ENCODE measurements at places on chromosomes 5 and 9.

- DNase-seq, result no peak
Measured at GRCh38 chr5:71872311-71872864, 153.3 kb downstream of the CARTPT start.

DNA sequence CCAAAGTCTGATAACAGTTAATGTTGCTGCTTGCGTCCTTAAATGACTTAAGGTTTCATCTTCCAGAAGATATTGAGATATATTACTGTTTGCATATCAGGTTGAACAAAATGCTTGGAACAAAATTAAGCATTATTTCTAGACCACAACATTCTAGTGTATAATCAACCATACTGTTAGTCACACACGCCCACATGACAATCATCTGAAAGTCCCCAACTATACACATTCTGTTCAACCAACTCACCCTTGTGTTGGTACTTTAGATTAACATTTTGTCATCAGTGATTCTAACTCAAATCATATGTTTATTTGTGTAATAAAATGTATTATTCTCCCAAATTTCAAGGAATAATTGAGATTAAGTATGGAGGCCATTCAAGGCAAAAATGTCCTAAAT lies 47.3 kb downstream of the LURAP1L start:
- no peak for DNase-seq

- DNase-seq, result peak; percentile 65
Measured at GRCh38 chr9:36878986-36879982, 154.8 kb downstream of the PAX5 start.

GRCh38 chr9:12627096-12627495 lies 66.1 kb upstream of the TYRP1 start:
- no peak for DNase-seq

DNA sequence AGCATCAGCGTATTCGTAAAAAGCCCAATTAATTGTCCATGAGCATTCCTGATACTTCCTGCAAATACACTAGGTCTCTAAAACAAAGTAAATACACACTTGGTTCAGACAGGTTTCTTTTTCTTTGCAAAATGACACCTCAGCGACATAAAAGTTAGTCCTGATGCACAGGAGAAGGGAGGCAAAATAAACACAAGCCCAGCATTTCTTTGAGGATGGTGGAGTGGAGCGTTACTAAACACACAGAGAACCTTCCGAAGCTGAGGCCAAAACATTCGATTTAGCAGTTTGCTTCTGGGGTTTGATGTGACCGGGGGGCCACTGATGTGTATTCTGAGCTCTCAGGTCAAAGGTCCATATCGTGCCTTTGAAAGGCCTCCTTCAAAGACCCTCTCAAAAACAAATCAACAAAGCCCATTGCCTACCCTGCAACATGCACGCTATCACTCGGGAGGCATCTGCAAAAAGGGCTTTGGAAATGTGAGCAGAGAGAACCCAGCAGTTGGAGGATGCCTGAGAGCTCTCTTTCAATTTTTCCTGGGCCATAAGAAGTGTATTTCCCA lies 268.4 kb upstream of the PANK3 start:
- no peak for DNase-seq

DNA sequence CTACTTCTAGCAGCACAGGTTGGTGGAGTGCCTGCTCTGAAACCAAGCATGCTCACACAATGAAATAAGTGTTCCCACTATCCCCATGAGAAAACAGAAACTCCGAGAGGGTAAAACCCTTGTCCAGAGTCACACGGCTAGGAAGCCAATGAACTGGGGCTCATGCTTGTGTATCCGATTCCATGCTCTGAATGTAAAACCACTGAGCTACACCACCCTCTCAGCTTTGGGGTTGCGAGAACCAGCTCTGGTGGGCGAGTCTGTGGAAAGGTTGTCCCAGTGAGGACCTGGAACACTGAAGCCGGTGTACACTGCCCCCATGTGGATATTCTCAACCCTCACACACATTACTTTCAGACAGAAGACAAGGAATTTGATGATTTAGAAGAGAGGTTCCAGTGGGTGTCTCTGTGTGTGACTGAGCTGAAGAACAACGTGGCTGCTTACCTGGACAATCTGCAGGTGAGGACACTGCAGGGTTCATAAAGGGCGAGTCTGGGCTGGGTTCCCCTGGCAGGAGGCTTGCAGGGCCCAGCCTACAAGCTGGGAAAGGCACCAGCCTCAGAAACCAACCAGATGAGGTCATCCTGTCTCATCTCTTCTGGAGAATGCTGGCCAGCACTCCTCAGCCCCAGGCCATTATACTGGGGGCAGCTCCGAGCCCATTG lies 37.4 kb downstream of the ARHGEF37 start:
- DNase-seq, result peak; percentile 60

DNA sequence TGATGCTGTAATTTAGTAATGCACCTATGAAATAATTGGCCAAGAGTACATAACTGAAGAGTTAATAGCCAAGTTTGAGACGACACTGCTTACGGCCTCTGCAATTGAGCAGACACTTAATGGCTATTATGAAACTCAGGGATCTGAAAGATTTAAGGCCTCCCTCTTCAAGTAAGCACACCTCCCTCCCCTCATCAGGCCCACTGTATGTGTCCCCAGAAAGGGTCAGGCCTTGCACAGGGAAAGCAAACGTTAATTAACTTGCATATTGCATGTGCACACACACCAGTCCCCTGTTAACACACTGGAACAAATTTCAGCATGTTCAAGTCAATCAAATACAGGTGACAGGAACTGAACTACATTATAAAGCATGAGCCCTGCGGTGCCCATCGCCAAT lies 163.6 kb downstream of the SPOCK1 start:
- DNase-seq, result no peak

DNA sequence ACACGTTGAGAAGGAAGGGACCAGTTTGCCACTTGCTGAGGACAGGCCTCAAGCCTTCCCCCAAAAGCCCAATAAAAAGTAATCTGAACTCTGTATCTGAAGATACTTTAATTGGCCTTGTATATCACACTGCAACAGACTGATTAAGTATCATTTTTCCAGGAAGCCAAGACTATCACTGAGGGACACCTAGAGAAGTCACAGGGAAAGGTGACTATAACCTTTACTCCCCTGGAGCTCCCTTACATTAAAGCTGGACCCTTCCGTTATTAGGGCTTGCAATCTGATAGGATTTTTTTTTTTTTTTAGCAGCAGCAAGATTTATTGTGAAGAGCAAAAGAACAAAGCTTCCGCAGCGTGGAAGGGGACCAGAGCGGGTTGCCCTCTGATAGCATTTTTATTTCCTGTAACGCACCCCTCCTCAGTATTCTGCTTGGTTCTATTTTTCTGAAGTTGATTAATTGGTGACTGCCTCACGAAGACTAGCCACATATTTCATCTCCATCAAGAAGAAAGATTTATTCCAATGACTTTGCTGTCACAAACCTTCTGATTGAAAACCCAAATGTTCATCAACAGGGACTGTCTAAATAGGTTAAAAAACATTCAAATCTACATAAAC lies 2.7 kb downstream of the CDC14B start:
- DNase-seq, result no peak

GRCh38 chr9:130759738-130760137 lies 66.2 kb downstream of the EXOSC2 start:
- DNase-seq, result no peak

GRCh38 chr5:168315416-168316138 lies 24.1 kb downstream of the WWC1 start:
- DNase-seq, result no peak

GRCh38 chr9:133355881-133356357 lies 368 bp downstream of the SURF1 start:
- DNase-seq, result peak; percentile 40

DNA sequence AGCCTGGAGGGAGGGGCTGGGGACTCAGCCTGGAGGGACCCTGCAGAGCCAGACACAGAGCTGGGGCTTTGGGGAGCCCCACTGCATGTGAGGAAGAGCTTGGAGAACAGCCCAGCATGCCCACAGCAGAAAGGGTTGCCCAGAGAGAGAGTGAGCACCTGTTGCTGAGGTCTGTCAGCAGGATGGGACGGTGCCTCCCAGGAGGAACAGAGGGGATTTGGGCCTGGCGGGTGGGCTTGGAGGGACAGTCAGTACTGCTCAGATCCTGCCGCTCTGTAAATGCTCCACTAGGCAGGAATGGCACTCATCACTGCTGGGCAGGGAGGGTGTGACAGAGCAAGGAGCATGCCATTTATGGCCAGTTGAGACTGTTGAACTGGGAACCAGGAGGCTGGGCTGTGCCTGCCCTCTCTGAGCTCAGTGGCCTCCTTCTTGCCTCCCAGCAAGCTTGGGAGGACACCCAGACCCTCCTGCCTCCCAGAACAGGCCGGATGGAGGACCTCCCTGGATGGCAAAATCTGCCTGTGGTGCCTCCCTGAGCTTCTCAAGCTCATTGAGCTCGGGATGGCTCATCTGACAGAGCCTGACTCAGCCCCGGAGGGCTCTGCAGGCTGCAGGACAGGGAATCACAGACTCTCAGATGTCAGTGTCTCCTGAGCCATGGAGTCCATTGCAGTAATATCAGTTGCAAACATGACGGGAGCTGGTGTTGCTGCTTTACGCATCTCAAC lies 786 bp upstream of the HRCT1 start:
- DNase-seq, result no peak

DNA sequence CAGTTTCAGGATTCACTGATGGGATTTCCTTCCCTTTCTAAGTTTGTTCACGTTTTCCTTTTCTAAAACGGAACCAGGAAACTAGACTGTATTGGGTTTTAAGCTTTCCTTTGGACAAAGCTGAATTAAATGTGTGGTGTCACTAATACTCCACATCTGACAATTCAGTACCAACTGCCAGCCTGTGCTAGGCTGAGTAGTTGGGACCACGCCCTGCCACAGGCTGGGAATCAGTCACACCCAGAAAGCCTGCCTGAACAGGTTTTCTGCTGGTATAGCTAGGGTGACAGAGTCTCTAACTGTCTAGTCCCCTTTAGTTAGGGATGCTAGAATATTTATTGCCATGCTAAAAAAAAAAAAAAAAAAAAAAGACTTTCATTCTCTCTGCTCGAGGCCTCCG lies 15.6 kb downstream of the SPACA9 start:
- DNase-seq, result no peak
